ENCODE measurements at places on chromosomes 6 and 20.

GRCh38 chr6:107154801-107155160 is 39.5 kb upstream of the BEND3 start:
- no peak for DNase-seq

GRCh38 chr6:121498481-121499276 is 63.2 kb downstream of the GJA1 start:
- no peak for DNase-seq

DNA sequence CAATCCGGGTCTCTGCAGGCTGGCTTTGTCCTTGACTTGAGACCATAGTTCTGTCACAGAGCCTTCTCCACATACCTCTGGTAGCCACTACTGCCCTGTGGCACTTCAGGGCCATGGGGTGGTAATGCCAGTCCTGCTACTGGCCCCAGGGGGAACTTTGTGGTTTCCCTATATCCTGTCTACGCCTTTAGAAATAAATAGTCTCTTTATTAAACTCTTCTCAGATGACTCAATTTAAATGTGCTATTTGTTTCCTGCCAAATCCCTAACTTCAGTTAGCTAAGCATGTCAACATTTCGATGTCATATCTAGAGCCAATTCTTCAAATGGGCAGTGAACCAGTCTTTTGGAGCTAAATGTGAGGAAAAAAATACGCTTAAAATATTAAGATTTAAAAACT is 60.1 kb downstream of the SEL1L2 start:
- DNase-seq = no peak

DNA sequence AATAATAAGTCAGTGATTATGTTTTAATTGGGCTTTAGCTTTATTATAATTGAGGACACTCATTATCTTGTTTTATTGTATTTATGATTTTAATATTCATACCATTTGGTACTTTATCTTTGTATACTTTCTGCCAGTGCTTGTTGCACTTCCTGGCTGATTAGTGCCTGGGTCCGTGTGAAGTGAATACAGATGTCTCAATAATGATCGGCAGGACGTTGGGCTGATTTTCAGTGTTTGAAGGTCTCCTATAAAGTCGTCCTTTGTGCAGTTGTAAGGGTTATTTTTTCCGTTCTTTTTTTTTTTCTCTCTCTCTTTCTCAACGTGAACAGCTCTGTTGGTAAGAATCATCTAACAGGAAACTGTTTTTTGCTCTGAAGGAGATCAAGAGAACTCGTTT is 450.0 kb upstream of the POU3F2 start:
- DNase-seq = no peak

- DNase-seq = no peak
Observed at GRCh38 chr6:137265561-137266308, 46.5 kb upstream of the IFNGR1 start.
